ENCODE measurements at places on chromosomes 3 and 15.

DNA sequence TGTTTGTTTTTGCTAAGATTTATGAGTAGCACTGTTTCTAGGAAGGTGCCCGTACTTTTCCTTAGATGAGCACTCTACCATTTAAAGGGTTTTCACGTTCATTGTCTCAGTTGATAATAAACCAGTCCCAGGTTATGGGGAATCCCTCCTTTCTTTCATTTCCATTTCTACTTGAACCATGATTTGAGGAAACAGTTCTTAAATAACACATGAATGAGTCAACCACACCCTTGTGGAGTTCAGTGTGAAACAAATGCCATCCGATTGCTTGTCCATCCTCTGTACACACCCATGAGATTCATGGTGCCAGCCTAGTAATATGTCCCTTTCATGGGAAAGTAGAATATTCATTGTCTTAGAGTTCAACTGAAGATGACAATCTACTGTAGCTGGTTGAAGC, 23.1 kb downstream of the CMTM8 start:
- DNase-seq, result no peak

DNA sequence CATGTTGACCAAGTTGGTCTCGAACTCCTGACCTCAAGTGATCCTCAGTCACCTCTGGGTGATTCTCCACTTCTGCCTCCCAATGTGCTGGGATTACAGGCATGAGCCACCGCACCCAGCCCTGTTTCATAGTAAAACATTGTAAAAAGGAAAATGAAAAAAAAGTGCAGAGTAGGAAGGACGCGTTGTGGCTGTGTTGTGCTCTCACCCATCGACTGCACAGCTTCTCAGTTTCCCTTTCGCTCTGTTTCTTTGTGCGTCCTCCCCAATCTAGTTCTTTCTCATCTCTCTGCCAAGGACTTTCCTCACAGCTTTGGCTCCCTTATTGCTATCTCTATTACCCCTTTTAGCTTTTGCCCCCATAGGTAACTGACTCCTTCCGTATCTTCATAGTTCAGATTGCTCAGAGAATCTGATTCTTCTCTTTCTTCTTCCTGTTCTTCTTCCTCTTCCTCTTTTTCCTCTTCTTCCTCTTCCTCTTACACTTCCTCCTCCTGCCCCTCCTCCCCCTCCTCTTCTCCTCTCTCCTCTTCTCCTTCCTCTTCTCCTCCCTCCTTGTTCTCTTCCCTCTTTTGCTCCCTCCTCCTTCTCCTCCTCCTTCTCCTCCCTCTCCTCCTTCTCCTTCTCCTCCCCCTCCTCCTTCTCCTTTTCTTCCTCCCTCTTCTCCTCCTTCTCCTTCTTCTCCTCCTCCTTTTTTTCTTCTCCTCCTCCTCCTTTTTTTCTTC, 81.1 kb upstream of the VGLL4 start:
- DNase-seq, result no peak

DNA sequence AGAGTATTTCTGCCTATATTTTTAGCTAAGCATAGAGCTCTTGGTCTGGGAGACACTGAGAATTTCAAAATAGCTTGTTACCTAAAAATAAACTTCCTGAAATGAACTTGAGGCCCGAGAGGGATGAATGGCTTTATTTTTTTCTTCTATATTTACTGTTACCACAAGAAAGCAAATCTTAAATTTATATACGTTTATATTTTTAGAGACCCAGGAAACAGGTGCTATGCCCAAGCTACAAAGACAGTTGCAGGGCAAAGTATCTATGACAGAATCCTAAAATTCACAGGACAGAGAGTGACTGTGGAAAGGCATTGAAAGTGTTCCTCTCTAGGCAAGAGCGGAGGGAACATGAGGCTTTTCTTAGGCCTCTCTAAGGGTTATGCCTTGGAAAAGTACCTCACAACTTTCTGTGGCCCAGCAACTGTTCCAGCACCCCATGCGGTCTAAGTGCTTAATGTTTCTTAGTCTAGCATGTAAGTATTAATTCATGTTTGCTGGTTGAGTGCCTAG, 36.5 kb downstream of the TGFBR2 start:
- no peak for DNase-seq

DNA sequence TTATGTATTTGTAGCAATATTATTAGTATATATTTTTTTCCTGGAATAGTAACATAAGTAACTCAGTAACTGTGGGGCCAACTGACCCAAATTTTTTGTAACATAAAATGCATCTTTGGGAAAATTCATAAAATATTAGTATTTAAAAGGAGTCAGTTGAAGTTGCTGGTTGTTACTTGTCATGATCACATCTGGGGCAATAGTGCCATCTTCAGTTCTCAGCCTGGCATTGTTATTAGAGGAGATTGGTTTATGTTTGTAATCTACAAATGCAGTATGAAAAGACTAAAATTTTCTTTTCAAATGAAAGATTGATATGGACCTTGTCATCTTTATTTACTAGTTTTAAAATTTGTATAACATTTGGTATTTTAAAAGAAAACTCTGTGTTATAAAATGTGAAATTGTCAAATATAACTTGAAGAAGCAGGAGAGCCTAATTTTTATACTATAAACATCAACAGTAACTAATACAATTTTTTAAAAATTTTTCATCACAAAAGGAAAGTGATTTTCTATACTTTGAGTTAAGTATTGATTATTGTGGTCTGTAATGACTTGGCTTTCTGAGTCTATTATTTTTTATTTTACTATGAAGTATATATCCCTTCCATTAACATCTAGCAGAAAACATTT, 38.8 kb upstream of the MLF1 start:
- peak; percentile 51 for DNase-seq

DNA sequence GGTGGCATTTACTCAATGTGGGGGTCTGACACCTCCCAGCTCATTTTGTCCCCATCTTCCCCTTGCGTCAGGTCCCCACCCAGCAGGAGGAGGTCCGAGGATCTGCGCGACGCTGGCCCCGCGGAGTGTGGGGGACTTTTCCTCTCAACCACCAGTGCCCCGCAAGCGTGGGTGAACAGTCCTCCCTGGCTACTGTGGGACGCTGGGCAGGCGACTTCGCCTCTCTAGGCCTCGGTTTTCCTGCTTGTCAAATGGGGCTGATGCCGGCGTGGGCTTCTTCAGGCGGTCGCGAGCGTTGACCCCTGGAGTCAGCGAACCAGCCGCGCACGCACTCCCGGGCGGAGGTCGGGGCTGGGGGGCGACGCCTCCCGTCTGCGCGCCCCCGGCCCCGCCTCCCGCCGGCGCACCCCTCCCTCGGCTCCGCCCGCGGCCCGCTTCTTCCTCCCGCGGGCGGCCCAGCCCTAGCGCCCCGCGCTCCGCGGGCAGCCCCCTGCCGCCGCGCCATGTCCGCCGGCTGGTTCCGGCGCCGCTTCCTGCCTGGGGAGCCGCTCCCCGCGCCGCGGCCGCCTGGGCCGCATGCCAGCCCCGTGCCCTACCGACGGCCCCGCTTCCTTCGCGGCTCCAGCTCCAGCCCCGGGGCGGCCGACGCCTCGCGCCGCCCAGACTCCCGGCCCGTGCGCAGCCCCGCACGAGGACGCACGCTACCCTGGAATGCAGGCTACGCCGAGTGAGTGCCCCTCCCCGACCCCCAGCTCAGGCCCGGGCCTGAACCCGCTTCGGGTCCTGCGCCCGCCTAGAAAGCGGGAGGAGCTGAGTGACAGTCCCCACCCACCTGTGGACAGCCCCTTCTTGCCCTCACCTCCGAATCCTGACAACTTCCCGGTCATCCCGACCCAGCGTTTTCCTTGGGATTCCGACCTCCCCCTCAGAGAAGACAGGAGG, at the start of gene PPM1M:
PPM1M (plus strand) TSS at position 438 of the 942 bp plus-strand sequence; CDS start at position 504, 66 bp downstream.
- DNase-seq, result peak; percentile 73

- DNase-seq, result no peak
Observed at GRCh38 chr3:122200661-122201060, 17.2 kb downstream of the CASR start.

DNA sequence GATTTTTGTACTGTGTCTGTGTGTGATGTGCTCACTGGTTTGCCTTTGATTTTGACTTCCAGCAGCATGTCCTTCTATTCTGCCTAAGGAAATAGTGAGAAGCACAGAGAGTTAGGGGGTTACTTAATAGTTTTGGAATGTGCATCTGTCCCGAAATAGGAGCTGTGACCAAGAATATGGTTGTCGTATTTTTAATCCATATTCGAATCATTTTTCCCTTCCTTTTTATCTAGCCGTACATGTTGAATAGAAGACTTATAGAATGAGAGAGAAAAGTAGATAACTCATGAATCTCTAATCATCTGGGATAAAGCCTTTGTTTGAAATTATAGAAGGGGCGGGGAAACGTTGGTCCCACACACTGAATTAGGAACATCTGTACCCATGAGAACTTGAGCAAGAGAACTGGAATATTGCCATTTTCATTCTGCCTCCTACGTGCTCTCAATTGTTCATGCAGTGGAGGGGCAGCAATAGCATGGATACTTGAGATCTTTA, 23.6 kb downstream of the CRTC3 start:
- DNase-seq, result no peak

DNA sequence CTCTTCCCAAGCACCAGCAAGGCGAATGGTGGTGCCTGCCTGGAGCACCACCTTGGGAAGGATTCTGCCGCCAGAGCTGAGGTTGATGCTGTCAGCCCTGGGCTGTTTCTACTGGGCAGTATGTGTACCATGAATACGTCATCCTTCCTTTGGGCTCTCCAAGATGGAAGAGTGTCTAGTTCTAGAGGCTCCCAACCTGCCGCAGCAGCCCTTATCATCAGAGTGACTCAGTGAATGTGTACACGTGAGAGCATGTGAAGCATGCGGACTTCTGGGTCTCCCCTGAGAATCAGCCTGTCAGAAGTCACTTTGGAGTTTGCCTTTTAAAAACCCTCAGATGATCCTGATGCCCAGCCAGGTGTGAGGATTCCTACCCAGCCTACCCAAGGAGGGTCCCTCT, 20.9 kb downstream of the PLA2G4D start:
- no peak for DNase-seq

DNA sequence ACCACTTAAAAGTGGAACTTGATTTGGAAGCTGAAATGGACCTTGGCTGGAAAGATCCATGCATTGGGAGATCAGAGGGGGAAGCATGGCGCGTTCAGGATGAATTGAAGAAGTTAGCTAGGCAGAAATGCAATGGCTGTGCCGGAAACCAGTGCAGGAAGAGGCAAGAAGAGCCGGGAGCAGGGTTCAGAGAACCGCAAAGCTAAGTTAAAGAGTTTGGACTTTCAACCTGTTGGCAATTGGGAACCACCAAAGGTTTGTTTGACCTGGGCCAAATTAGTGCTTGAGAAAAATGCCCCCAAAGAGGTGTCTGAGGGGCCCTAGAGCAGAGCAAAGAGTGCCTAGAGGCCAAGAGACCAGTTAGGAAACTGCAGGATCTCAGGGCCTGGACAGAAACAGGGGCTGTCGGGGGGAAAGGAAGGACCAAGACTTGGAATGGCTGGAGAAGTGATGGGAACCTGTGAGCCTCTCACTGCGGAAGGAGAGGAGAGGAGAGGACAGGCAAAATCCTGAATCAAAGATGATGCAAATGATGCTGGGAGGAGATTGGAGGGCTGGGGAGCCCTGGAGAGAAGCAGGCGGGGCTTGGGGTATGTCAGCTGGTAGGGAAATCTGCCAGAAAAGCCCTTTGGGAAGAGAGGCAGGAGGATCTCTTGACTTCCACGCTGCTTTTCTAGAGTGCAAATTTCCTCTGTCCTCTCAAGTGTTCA, 49.3 kb downstream of the FAM174B start:
- DNase-seq, result no peak

All from kidney (tissue), 22 donors.